Left kidney (tissue), 8 donors: ENCODE measurements at places on chromosomes 12 and 14.

GRCh38 chr14:89067293-89067972 lies 243.0 kb downstream of the TTC8 start:
- no peak for DNase-seq

GRCh38 chr14:105939810-105940508 lies 413.6 kb downstream of the TMEM121 start:
- no peak for DNase-seq

- no peak for DNase-seq
Observed at GRCh38 chr12:86799616-86800015, 543.4 kb upstream of the MGAT4C start.

DNA sequence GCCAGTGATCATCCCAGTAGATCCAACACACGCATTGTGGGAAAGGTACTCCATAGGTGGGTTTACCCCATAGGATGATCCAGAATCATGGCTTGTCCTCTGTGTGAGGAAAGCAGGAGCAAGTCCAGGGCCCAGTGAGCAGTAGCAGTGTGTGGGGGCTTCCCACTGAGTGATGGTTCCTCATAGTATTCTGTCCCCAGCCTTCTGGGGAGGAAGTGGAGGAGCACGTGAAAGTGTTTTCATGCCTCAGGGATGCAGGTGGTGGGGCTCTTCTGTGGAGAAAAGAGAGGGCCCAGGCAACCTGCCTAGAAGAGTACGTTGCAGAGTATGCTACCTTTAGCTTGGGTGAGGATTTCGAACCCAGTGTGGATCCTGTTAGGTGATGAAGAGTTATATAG lies 56.5 kb downstream of the SUSD6 start:
- no peak for DNase-seq

- no peak for DNase-seq
Observed at GRCh38 chr12:81416571-81416970, 338.7 kb downstream of the ACSS3 start.

DNA sequence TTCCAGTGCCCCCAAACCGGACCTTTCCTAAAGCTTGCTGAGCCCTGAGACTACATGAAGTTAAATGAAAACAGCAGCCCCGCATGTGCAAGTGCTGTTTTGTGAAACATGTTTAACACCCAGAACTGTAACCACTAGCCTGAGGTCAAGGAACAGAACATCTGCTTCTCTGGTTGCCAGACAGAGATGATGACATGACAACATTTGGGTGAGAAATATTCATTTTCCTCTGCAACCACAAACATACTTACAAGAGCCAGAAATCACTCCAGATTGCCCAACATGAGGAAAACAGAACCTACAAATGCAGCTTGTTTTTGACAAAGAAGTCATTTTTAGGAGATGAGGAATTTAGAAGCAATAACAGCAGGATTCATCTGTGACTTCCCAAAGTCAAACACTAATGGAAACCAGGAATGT lies 110.4 kb downstream of the BCAT1 start:
- DNase-seq = no peak

DNA sequence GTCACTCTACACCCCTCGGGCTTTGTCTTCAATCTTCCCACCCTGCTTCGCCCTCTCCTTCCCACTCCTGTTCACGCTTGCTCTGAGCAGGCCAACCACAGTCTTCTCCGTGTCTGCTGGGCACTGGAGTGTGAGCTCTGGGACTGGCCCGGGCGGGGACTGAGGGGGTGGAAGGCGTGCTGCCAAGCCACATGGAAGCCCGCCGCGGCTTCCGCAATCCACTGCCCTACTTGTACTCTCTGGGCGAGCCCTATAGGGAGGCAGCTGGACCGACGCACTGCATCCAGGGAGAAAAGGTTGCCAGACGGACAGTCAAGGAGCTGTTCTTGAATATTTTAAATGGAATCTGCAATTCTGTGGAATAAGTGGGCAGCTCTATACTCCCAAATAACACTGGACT lies 24.8 kb downstream of the GOLGA3 start:
- no peak for DNase-seq

- DNase-seq = no peak
Observed at GRCh38 chr12:47882781-47883546, 21.8 kb downstream of the VDR start.

- DNase-seq = peak; percentile 42
Observed at GRCh38 chr12:62957233-62957953, 22.4 kb upstream of the PPM1H start.

- no peak for DNase-seq
Observed at GRCh38 chr12:34402228-34402898, 380.1 kb downstream of the ALG10 start.

GRCh38 chr14:64053694-64054669 lies 201.2 kb downstream of the SYNE2 start:
- no peak for DNase-seq

- DNase-seq = no peak
Observed at GRCh38 chr12:12676605-12677004, 19.4 kb downstream of the GPR19 start.

DNA sequence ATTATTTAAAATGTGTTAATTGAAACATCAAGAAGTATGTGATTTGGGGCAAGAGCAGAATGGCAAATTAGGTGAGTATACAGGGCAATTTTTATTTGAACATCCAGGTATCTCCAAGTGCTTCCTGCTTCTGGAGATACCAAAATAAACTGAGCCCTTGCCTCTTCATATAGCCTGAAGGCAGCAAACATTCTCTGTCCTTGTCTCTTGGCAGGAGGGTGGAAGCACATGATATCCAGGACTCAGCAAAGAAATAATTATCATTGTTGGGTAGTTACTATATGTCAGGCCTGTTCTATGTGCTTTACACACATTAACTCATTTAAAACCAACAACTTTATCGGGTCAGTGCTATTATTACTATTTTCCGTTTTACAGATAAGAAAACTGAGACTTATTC lies 12.5 kb downstream of the LIN7A start:
- DNase-seq = no peak

DNA sequence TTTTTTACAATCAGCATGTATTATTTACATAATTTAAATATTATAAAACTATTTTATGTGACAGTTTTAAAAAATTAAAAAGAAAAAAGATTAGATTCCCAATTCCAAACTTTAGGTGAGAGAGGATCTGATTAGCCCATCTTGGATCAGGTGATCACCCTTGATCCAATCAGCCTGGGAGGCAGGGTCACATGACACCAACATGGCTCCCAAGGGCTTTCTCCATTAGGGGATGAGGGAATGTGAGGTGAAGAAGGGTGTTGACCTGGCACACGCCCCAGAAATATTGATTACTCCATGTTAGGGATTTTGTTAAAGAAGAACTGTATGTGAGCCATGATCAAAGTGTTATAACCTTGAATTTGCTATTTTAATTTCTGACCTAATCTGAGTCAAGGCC lies 225.4 kb downstream of the RBM19 start:
- DNase-seq = no peak

GRCh38 chr14:29005647-29006046 lies 239.1 kb downstream of the FOXG1 start:
- no peak for DNase-seq

GRCh38 chr14:75653563-75653962 lies 7.1 kb downstream of the ERG28 start:
- DNase-seq = no peak

- DNase-seq = no peak
Observed at GRCh38 chr12:127781336-127781735, 485.6 kb upstream of the TMEM132C start.

- DNase-seq = no peak
Observed at GRCh38 chr12:66329941-66330340, 27.6 kb downstream of the HELB start.

- DNase-seq = no peak
Observed at GRCh38 chr14:22314183-22314820, 274.7 kb downstream of the DAD1 start.

DNA sequence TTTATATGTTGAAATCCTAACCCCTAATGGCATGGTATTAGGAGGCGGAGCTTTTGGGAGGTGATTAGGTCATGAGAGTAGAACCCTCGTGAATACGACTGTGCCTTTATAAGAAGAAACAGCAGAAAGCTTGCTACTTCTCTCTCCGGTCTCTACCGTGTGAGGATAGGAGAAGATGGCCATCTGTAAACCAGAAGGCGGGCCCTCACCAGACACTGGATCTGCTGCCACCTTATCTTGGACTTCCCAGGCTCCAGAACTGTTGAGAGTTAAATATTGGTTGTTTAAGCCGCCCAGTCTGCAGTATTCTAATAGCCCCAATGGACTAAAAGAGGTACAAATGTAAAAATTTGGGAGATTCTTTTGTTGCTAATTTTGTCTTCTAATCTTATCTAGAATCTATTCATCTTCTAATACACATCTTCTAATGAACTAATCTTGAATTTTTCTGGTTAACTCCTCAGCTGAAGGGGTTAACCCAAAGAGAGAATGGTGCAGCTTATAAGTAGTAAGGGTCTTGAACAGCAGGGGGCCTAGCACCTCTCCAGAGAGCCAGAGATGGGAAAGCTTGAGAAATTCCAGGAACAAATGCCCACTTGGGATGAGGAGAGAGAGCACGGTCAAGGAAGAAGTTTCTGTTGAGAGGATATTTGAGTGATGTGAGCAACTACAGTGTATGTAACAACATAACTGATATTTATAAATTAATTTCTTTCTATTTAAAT lies 264.0 kb upstream of the GRIP1 start:
- DNase-seq = no peak

DNA sequence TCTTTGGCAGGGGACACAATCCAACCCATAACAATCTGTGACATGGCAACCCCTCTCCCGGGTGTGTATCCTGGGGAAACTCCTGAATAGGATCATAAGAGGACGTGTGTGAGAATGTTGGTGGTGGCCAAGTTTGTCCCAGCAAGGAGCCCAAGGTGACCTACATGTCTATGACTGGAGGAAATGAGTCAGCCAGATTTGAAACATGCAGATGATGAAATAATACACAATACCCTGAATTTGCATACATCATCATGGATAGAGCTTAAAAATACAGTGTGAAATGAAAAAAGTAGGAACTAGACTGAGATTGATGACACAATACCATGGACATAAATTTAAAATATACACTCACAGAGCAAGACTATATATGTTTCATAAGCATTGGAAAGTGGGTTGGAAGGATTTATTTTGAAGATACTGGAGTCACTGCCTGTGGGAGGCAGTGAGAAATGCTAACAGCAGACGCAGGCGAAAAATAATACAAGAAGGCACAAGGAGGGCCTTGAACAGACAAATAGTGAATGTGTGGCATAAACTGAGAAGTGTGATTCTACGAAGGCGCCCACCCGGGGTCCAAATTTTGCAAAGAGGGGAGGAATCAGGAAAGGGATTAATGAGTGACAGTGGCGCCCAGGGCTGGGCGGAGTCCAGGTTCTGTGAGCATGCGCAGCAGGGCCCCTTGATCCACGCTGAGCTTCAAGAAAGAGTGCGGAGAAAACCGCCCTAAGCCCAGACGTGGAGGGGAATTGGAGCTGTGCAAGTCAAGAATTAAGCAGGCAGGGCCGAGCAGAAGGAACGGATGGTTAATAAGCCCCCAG lies 7.0 kb upstream of the MAP1LC3B2 start:
- DNase-seq = no peak

DNA sequence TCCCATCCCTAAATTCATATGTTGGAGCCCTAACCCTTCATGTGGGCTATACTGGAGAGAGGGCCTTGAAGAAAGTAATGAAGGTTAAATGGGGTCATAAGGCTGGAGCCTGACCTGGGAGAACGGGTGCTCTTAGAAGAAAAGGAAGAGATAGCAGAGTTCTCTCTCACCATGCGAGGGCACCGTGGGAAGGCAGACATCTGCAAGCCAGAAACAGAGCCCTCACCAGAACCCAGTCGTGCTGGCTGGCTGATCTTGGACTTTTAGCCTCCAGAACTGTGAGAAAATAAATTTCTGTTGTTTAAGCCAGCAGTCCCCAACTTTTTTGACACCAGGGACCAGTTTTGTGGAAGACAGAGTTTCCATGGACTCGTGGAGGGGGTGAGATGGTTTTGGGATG lies 149.3 kb downstream of the ATP23 start:
- DNase-seq = no peak

GRCh38 chr12:27048822-27049752 lies 26.7 kb downstream of the MED21 start:
- no peak for DNase-seq

GRCh38 chr12:32334371-32334777 lies 65.0 kb upstream of the FGD4 start:
- DNase-seq = no peak
